ENCODE measurements at places on chromosomes 13 and 19.

DNA sequence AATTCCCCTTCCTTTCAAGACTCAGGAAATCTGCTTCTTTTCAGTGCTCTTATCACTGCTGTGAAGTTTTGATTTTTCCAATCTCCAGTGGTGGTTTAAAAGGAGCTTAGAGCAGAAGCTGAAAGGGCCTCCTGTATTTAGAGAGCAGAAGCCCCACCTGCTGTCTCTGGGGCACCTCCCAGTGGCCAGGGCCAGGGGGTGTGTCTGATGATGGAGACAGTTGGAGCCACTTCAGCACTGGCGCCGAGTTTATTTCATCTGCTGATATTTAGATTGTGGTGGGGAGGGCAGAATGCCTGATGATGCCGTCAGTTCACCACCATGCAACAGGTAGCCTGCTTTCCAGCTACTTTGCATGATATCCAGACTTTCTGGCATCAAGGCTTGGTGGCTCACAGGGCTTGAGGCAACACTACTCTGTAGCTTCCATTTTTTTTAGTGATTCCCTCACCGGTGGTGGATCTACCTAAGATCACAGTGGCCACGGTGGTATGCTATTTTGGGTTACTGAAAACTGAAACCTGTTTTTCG, 371.9 kb downstream of the KCNRG start:
- peak; percentile 44 for DNase-seq

- DNase-seq: no peak
These were observed 857 bp upstream of the MAP2K7 start for GRCh38 chr19:7902796-7903243.

DNA sequence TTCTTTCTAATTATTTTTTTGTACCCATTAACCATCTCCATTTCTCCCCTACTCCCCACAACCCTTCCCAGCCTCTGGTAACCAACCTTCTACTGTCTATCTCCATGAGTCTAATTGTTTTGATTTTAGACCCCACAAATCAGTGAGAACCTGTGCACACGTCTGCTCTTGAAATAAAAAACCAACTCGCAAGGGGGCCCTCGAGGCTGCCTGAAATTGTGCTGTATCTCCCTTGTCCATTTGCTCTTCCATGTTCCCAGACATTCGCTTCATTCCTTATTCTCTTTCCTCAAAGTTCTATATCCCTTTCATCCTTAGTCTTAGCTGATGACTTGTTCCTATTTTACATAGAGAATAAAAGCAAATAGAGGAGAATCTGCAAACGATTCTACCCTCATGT, 95.0 kb downstream of the GPC5 start:
- no peak for DNase-seq

DNA sequence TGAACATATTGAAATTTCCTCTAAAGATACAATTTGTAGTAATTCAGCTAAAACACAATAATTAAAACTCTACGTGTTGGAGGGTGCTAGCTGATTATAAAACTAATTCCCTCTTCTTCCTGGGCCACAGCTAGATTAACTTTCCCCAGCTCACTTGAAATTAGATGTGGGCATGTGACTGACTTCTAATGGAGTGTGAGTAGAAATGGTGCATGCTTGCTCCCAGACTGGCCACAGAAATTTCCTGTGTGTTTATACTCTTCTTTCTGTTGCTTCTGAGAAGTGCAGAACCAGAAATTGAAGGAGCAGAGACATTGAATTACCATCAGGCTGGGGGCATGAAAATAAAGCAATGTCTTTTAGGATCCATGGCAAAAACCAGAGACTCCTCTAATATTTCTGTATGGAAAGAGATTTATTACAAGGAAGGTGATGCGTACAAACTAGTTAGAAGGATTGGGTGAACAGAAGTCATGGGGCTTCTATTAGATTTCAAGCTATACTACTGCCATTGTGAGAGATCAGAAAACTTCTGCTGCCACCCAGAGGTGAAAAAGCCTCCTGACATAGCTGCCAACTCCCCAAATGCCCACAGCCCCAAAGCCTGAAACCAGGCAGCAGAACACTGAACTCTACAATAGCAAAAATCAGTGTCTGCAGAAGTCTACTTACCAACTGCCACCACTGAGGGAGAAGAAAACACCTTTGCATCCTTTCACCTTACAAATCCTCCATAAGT, 379.2 kb upstream of the MIR17HG start:
- peak; percentile 20 for DNase-seq

GRCh38 chr19:39890755-39891551, 43.5 kb downstream of the FCGBP start:
- DNase-seq: no peak

- DNase-seq: peak; percentile 55
These were observed 10.5 kb upstream of the NTN5 start for GRCh38 chr19:48683349-48683748.

DNA sequence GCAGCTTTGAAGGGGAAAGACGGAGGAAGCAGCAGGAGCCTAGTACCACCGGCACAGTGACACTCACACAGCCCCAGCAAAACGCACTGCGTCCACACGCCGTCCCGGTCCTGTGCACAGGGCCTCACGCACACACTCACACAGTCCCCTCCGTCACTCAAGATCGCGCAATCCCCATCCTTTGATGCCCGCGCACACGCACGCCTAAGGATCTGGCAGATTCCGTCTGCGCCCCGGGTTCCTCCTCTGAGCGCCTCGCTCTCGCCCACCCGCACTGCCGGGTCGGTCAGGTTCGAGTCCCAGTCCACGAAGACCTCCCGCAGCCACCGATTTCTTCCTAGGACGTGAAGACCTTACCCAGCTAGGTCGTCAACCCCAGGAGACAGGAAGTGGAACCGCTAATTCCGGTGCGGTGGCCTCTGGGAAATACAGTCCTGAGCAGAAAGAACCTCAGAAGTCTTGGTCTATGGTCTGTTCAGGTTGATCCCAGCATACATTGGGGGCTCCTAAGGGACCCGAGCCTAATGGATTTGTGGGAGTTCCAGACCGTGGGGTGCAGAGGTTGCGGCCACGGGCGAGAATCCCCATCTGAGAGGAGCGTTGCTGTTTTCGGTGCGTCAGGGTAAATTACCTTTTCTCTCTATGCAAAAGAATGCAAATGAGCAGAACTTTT, at the start of gene ZNF780B:
Gene ZNF780B, minus strand, starts transcription at position 400 of the 673 bp plus-strand sequence. CDS start 5,899 bp downstream, outside the sequence.
- DNase-seq: peak; percentile 58

GRCh38 chr19:50333737-50334617, 4.8 kb upstream of the KCNC3 start:
- no peak for DNase-seq

- peak; percentile 60 for DNase-seq
These were observed 3.2 kb downstream of the NFIC start for GRCh38 chr19:3369337-3370213.

DNA sequence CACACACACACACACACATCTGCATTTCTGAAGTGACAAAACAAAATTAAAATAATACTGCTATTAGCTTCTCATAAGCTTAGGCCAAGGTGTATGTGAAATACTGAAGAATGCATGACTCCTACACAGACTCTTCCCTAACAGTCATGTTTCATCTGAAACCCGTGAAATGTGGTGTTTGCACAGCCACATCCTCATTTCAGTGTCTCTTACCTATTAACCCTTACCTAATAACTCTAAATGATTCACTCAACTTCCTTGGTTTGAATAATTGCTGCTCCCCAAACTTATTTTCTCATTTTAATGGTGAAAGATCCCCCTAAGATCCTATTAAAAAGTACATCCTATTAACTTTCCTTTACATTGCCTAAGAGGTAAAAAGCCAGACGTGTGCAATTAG, 117.6 kb downstream of the MIPEP start:
- DNase-seq: no peak

GRCh38 chr13:42498521-42498920, 75.4 kb upstream of the TNFSF11 start:
- no peak for DNase-seq

- no peak for DNase-seq
These were observed 168.3 kb downstream of the PCDH20 start for GRCh38 chr13:61247149-61247936.
